Activated CD4-positive, alpha-beta T cell treated with anti-CD3 and anti-CD28 coated beads, Interleukin-2, amount 50 U/mL, for 24 hours (primary cell): ENCODE measurements at places on chromosomes 2 and 18.

DNA sequence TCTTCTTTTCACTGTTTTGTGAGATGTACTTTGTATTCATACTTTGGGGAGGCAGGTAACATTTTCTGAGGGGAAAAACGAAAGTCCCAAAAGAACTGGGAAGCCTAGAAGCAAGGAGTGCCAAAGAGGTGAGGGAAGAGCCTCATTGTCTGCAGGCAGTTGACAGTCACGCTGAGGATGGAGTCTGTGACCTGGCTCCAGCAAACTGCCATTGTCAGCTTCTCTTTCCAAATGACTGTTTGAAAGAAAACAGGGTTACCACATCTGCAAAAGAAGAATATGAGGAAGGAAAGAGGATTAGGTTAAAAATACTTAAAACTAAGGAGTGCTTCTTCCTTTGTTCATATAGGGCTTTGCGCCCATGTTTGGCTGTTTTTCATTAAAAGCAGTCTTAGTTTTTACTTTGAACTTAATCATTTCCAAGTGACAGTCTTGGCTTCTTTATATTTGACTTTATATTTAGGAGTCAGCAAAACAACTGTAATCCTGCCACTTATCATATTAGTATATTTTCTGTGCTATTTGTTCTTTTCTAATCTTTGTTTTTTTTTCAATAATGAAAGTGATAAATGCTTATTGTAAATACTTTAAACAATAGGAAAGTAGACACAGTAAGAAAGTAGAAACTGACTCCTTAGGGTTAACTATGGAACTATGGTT, 35.0 kb downstream of the CERS6 start:
- no peak for DNase-seq

DNA sequence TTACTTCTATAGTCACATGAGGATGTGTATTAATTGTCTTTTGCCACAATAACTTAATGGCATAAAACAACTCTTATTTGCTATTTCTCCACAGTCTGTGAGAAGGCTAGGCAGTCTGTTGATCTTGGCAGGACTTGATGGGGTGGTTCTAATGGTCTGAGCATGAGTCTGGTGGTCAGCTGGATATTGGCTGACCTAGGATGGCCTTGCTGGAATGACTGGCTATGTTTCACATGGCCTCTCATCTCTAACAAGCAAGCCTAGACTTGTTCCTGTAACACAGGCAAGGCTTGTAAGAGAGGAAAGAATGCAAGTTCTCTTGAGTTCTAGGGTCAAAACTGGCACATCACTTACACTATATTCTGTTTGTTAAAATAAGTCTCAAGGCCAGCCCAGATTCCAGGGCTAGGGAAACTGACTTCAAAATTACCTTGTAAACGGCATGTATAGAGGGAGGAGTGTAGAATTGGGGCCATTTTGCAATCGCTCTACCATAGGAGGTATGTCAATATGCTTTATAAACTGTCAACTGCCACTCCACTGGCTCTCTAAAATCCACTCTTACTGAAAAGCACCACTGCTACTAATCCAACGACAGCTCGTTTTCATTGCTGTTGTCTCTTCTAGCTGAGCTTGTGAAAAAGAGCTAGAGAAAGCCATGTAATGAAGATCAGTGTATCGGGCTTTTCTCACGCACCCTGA, 325.0 kb upstream of the PKDCC start:
- no peak for DNase-seq

GRCh38 chr2:106812383-106812782, 73.6 kb downstream of the ST6GAL2 start:
- no peak for DNase-seq

DNA sequence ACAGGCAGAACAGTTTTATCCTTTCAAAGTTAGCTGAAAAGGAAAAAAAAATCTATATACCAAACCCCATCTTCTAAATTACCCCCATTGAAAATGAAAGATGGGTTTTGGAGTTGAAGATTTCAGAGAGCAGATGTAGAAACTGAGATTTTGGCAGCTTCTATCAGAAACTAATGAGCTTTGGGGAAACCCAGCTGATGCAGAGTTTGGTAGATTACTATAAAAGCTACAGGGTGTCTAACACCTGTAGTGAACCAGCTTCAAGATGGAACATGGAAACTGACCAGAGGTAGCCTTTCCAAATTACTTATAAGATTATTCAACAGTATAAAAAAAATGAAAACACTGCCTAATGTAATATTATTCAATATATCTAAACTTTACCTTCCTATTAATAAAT, 583.1 kb downstream of the XIRP2 start:
- DNase-seq: no peak

DNA sequence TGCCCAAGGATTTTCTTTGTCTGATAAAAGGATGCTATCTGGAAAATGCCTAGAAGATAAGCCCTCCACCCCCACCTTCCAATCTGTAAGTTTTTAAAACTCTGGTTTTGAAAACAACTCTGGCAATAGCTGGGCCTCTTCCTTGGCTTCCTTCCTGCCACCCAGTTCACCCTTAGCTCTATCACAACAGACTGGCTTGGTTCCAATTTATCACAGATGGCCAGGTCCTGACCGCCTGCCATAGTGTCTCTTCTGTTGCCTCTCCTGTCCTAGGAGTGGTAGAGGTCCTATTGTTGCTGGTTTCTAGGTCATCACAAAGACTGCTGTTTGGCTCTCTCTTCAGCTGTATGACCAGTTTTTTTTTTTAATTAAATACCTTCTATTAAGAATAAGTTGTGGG, 1727.9 kb upstream of the SLC39A10 start:
- no peak for DNase-seq

DNA sequence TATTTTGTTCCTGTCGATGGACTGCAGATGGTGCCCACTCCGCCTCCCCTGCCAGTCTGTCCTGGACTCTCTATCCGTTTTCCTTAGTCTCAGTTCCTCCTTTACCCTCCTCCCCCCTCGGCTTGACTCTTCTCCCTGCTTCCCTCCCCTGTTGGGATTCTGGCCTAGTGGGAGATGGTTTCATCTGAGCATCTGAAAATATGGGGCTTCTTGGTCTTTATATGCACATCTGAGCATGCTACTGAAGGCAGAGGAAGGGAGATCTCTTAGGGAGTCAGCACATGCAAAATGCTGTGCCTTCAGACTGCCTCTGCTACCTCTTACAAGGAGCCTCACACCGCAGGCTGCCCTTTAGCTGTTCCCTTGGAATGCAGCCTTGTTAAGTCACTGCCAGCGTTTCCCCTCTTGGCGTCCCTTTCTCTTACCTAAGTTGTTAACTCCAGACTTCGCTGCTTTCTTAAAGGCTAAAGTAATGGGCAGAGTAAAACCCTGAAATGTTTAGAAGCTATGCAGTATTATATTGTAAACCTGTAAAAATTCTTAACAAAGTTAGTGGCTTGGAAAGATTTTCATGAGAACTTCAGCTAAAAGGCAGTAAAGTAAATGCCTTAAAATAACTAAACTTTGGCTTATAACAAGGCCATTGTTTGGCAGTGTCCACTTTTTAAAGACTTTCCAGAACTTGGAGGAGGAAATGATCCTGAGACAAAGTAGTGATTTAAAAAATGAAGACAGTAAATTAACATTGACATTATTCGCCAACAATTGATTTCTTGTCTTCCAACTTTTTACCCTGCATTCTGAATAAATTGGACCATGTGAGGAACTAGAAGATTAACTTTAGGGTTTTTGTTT, 49.8 kb downstream of the LDLRAD4 start:
- no peak for DNase-seq

GRCh38 chr2:239298116-239298804, 102.6 kb downstream of the HDAC4 start:
- peak; percentile 60 for DNase-seq

GRCh38 chr2:204213588-204213987, 277.0 kb downstream of the ICOS start:
- no peak for DNase-seq

GRCh38 chr2:158894078-158894477, 74.4 kb upstream of the TANC1 start:
- no peak for DNase-seq

- DNase-seq: no peak
Measured at GRCh38 chr2:111627256-111627655, 256.7 kb downstream of the ANAPC1 start.

DNA sequence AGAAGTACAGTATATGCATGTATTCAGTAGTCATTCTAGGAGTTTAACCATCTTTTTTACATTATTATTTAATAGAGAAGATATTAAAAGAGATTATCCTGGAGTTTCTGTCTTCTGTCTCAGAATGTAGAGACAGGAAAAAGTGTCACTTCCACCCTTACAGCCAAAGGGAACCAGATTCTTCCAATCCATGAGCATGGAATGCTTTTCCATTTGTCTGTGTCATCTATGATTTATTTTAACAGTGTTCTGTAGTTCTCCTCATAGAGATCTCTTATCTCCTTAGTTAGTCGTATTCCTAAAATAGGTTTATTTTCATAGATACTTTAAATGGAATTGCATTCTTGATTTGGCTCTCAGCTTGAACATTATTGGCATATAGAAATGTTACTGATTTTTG, 959.5 kb upstream of the PIK3C3 start:
- no peak for DNase-seq

- no peak for DNase-seq
Measured at GRCh38 chr2:33531549-33532059, 55.2 kb downstream of the RASGRP3 start.

GRCh38 chr18:34321066-34321465, 96.4 kb upstream of the NOL4 start:
- DNase-seq: no peak

DNA sequence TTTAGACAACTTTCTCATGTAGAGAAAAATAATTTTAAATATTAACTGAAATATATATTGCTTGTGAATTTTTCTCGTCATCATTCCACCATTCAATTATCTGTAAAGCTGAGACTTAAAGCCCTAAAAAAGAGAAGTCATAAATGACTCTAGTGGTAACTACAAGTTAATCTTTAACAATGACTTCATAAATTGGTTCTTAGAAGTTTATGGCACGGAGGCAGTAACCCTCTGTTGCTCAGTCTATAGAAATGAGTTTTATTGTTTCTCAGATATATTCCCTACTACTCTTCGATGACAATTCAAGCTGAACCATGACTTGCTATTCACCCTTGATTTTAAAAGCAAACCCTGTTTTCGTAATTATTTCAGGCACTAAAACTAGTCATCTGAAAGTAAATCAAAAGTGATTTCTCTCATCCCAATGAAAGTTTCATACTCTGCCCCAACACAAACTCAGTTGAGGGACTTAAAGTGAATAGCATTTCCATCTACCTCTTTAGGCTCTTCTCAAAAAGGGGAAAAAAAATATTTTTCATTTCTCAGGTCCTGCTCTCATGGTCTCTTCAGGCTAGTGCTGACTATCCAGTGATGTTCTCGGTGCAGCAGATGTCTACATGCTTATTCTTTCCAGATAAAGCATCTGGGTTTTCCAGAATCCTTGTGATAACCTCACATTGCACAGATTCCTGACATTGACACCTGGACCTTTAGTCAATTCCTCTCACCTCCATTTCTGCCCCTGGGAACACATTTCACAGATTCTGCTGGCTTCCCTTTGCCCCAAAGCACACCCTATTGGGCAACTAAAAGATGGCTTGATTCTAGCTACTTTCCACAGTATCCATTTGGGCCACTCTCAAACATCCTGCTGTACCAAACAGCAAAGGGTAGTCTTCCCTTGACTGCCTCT, 207.8 kb upstream of the LRATD1 start:
- DNase-seq: no peak

GRCh38 chr2:182522972-182523473, 96.2 kb upstream of the PDE1A start:
- no peak for DNase-seq

DNA sequence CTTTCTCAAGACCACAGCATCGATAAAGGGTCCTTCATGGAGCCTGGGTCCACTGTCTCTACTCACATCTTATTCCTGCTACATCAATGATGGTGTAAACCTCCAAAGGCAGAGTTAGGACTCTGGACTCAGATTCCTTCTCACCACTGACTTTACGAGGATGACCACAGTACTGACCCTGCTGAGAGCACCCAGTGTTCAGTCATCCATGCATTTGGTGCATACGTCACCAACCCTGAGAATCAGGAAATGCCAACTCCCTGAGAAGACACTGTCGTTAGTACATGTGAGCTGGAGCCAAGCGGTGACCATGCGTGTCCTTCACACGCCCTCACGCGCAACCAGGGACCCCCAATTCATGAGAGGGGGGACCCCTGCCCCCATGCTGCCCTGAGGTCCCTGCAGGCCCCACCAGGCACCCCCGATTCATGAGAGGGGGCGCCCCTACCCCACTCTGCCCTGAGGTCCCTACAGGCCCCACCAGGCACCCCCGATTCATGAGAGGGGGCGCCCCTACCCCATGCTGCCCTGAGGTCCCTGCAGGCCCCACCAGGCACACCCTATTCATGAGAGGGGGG, 178.4 kb upstream of the TPO start:
- no peak for DNase-seq

DNA sequence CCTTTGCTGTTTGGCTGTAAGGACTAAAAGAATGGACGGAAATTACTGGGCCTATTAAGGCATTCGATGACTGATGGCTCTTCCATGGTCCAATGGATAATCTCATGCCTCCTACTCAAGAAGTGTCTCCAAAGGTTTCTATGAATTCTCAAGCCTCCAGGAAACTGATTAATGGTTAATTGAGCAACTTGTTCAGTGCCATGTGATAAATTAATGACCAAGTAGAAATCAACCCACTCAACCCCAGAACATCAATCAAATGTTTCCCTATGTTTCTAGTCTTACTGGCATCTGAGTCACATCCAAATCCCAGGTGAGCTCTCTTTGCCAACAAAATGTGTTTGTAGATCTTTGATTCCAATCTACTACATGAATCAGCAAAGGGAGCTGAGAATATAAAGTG, 103.6 kb downstream of the NXPH2 start:
- DNase-seq: no peak

DNA sequence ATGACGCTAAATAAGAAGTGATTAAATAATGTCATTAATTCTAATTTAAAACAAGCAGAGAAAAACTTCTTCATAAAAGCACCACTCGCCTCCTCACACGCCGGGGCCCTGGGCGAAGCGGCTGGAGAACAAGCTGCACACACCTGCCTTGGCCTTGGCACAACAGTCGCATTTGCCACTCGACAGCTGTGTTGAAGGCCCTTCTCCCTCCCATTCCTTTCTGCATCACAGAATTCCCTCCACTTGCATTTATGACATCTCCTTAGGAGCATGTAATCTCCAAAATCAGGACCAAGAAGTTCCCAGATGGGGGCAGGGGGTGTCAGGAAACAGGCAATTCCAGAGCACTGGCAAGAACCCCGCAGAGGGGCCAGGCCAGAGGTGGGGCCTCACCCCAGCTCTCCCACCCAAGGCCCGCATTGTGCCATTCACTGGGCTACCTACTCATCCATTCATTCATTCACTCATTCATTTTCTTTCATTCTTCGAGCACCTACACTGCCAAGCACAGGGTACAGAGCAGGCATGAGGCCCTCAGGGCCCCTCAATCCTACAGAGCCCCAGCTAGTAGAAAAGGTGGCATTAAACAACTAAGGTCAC, 6.4 kb downstream of the HDAC4 start:
- DNase-seq: no peak

- DNase-seq: no peak
Measured at GRCh38 chr2:165105926-165106325, 97.9 kb downstream of the SCN3A start.

DNA sequence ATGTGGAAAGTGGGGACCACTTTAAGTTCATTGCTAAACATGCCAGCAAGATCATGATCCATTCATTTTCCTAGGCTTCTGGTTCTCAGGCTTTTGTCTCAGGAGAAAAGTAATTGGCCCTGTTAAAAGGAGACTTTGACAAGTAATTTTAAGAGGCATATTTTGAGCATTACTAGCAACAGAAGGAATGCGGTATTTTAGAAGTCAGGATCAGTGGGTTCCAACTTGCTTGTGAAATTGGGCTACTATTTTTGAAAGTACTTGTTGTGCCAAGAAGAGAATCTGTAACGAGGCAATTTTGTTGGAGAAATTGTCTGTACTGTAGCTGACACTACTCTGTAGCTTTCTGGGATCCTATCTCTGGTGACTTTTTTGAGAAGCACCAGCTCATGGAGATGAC, 59.4 kb downstream of the CERS6 start:
- DNase-seq: no peak
